ENCODE measurements at places on chromosomes 6 and 20.

DNA sequence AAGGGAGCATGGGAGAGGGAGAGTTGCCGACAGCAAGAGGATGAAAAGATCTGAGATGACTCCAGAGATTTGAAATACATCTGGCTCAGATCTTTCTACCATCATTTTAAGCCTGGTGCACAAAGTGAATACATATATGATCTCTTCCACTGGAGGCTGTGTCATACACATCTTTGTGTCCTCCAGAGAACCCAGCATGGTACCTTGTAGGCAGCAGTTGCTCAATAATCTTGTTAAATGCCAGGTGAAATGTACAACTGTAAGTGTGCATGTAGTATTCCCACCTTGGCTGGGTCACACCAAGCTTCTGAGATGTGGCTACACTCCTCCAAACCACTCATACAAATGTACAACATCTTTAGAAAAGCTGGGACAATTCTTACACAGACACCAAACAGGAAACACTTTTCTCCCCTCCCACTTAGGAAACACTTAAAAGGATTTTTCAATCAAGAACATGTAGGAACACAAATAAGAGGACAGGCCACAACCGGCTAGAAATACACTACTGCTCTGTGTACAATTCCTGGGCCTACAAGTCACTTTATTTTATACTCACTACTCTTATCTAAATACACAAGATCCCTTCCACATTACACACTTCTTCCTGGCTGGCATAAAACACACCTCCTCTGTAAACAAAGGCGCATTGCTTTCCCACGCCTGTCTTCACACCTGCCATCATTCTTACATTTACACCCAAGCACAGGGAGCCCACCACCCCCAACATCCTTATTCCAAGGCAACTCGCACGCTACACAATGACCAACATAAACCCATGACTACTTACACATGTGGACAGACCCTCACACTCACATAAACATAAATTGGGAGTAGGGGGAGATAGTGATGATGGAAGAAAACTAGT is 3.8 kb upstream of the IER3 start:
- no peak for DNase-seq

DNA sequence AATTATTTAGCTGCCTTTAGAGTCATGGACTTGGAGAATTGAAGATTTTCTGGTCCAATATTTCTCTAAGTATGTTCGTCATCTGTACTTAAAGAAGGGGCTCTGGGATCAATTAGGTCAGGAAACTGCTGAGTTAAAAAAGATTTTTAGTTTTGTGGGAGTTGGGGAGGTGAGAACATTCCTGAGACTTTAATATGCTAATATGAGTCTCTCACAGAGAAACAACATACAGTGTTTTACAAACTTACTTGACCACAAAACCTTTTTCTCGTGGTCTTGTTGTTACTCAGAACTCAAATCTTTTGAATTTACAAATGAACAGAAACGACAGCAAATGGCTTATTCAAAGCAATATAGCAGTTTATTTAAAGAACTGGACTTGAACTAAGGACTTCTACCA is 67.9 kb downstream of the LIN28B start:
- DNase-seq: no peak

DNA sequence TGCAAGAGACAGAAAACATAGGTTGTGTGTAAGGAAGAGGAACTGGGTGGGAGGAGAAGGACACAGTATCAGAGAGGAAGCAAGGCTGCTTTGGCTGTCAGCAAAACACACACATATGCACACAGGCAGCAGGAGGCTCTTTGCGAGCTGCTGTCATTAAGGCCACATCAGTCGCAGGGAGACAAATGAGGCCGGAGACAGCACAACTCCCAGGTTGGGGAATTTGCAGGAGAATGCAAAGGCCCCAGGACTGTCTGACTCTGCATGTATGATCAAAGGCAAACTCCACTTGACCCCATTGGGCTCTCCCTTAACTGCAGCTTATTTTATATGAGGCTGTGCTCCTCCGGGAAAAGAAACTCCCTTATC is 35.3 kb downstream of the METTL24 start:
- no peak for DNase-seq

DNA sequence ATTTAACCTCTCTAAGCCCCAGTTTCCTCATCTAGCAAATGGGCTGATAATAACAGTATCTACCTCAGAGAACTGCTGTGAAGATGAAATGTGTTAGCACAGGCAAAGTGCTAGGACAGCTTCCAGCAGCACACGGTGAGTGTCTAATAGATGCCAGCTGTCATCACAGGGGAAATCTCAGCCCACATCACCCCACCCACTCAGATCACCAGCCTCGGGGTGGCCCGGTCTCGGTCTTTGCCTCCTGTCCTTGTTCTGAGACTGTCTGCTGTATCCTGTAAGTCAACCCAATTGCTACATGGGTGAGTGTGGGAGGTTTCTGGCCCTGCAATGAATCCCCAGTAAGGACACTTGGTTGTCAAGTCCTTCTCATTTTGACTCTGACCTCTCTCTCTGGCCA is 99.5 kb upstream of the ZNFX1 start:
- DNase-seq: no peak

DNA sequence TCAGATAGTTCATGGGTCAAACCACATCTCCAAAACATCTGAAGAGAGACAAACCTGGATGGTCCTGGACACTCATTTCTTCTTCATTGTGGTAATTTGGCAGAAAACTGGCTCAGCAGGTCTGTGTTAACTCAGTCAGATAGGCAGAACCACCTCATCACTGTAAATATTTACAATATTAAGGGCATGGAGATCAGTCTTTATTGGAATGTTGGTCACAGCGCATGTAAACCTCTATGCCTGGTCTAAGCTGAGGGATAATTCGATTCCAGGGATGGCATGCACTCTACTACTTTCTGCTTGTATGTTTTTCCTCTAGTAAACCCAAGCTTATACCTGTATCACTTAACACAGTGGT is 4.0 kb upstream of the TBC1D7 start:
- DNase-seq: no peak

GRCh38 chr20:24039196-24039595 is 50.6 kb upstream of the GGTLC1 start:
- no peak for DNase-seq

All from tibial artery (tissue), 4 donors.